ENCODE measurements at places on chromosomes 5 and 9.

GRCh38 chr5:181211208-181211607, 6.2 kb upstream of the TRIM7 start:
- DNase-seq: no peak

DNA sequence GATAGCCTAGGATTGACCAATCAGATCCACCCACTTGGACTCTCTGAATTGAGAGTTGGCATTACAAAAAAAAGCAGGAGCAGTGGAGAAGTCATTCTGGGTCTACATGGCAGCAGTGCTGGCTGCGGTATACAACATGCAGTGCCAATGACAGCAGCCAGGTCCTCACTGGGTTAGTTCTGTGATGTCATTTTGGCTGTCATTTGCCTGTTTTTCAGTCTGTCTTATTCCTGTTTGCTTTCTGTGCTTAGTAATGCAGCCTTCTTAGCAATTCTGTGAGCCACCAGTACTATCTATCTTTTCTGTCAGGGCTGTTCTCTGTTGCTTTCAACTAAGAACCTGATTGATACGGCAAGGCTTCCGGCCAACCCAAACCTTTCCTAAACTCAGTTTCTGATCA, 471.8 kb downstream of the BNC2 start:
- DNase-seq: no peak

DNA sequence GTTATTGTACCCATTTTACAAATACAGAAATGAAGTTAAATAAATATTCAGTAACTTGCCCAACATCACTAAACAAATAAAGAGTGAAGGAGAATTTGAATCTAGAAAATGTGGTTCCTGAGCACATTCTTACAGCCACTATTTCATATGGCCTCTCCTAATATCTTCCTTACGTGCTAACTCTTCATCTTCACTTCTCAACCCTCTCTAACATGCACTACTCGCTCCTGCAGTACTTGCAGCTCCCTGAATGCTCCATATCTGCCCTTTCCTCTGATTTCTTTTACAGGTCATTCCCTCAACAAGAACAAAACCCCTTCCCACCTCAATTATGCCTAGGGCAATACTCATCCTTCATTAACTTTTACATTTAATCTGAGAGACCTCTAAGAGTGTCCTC, 711.5 kb downstream of the CETN3 start:
- no peak for DNase-seq

GRCh38 chr9:17986595-17986994, 407.7 kb downstream of the SH3GL2 start:
- DNase-seq: no peak

DNA sequence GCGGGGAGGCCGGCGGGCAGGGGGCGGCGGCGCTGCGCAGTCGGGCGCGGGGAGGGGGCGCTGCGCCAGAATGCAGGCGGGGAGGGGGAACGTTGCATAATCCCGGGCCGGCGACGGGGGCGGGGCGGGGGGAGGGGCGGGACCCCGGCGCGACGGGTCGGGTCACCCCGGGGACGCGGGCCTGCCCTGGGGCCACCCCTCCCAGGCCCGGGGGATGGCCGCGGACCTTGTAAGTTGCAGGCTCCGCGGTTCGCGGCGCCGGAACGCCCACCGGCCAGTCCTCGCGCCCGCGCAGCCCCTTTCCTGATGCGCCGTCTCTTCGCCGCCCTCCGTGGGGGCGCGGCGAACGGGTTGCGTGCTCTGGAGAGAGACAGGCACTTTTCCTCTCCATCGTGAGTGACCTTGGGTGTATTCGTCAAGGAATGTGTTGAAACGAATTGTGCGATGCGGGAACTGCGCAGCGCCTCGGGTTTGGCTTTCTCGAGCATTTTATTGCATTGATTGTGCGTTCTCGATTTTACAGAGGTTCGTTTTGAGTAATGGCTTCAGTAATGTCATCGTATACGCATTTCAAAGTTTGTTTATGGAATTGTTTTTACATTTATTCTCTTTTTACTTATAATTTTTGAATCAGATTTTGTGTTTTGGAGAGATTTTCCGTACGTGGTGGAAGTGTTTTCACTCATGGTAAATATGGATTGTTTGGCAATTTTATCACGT, 802 bp downstream of the SPIN1 start:
- no peak for DNase-seq

DNA sequence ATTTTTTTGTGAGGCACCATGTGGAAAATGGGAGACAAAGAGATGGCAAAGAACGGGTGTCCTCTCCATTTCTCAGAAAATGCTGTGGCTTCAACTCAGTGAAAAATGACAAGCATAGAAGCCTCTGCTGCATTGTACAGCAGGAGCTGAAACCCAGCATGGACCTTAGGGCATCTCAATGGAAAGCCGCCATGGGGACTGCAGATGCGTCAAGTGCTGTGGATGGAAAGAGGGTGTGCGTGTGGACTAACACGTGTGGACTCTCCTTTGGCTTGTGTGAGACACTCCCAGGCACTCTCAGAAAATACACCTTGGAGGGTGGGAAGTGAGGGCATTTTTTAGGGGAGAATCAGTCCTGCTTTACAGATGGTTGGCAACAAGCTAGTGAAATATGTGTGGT, 2.2 kb upstream of the GLRX start:
- DNase-seq: no peak

DNA sequence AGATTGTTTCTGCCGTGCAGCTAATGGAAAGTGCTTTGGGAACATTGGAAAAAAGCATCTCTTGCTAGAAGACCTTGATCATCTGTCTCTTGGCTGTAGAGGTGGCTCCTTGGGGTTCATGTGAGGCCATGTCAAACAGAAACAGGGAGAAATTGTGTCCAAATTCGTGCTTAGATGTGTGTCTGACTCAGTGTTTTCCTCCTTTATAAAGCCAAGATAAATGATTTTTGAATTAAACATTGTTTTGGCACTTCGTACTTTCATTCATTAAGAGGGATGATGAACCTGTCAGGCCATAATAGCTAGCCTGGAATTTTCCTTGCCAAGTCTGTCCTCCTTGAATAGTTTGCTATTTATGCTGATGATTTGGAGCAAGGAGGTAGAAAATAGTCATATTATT, 143.8 kb downstream of the FBXL7 start:
- DNase-seq: no peak

DNA sequence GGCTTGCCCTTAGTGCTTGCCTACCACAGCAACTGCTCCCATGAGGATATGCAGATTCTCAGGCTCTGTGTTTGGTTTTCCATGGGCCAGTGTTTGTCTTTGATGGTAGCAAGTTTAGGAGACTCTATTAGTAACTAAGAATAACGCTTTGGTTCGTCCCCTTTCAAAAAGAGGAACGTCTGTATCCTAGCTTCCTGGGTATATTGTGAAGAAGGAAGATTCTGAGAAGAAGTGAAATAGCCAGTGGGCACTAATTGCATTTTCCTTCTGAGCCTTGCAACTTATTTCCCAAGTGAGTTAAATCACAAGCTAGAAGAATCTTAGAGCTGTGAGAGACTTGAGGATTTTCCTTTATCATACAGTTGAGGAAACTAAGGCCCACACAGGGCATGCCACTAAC, 376.8 kb downstream of the PIK3R1 start:
- no peak for DNase-seq

GRCh38 chr5:139193928-139194327, 4.2 kb downstream of the SIL1 start:
- DNase-seq: no peak

DNA sequence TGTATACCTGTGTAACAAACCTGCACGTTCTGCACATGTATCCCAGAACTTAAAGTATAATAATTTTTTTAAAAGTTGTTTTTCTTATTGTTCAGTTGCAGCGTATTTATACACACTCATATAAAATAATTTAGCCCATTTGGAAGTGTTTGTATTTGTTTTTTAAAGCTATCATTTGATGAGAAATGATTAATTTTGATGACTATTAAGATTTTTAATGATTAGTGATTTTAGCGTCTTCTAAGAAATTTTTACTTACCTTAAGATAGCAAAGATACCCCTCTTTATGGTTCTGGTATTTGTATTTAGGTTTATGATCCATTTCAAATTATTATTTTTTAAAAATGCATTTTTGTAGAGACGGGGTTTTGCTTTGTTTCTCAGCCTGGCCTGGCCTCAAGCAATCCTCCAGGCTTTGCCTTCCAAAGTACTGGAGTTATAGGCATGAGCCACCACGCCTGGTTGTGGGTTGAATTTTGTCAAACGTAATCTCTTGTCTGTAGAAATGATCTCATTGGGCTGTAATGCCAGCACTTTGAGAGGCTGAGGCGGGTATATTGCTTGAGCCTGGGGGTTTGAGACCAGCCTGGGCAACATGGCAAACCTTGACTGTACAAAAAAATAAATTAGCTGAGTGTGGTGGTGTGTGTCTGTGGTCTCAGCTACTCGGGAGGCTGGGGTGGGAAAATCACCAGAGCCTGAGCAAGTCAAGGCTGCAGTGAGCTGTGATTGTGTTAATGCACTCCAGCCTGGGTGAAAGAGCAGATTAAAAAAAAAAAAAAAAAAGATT, 26.9 kb downstream of the CSNK1G3 start:
- no peak for DNase-seq

DNA sequence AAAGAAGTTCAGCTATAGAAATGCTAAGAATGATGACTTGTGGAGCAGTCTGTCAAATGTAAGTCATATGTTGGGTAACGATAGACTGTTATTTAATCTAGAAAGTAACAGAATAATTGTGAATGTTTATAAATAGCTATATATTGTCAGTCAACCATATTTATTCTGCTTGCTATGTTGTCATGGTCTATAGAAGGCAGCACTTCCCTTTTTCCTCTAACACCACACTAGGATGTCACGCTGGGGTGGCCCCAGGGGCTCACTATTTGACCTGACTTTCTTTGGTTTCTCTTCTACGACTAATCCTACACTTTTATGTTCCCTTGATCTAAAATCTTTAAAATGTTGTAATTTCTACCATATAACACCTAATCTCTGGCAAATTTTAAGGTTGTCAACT, 20.5 kb downstream of the ERAP2 start:
- DNase-seq: no peak

- DNase-seq: no peak
These were observed 624.1 kb downstream of the ISL1 start for GRCh38 chr5:52007230-52007858.
